Stimulated activated CD4-positive, alpha-beta T cell treated with anti-CD3 and anti-CD28 coated beads, TNF-alpha, amount 100 ng/mL, for 1 hour (primary cell): ENCODE measurements at places on chromosomes 3 and 15.

DNA sequence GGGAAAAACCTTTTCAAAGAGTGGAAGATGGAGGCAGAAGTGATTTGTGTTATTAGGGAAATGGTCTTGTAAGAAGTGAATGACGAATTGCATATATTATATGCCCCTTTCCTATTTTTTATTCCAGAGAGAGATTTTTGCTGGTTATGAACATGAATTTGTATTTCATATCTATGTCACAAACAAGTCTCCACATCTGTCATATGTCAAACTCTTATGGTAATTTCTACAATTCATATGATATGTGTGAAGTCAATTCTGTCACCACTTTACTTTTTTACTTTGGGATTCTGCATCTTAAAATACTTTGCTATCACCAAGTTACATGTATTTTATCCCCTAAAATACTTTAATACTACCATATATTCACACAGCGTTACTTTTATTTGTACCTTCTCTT is 594.2 kb upstream of the ARPP21 start:
- DNase-seq = no peak

- DNase-seq = no peak
These were observed 329.6 kb downstream of the UACA start for GRCh38 chr15:70433586-70434324.

- no peak for DNase-seq
These were observed 57.5 kb downstream of the SCN10A start for GRCh38 chr3:38758557-38758956.

GRCh38 chr3:15405448-15406050 is 21.8 kb downstream of the METTL6 start:
- no peak for DNase-seq

- DNase-seq = no peak
These were observed 37.3 kb downstream of the YEATS2 start for GRCh38 chr3:183734750-183735494.

- DNase-seq = no peak
These were observed 121.9 kb upstream of the PDZRN3 start for GRCh38 chr3:73746623-73747022.

GRCh38 chr3:108100906-108101660 is 10.3 kb upstream of the CD47 start:
- DNase-seq = no peak

GRCh38 chr3:129068291-129068886 is 7.8 kb downstream of the GP9 start:
- DNase-seq = no peak

- DNase-seq = no peak
These were observed 51.4 kb upstream of the RNF7 start for GRCh38 chr3:141686466-141687291.
